Activated B cell treated with CpG ODN at 0.5 μM for 24 hours (primary cell): ENCODE measurements at places on chromosomes 3 and 15.

- no peaks in the 10 kb centered on the region for H3K27me3 ChIP-seq
- H3K27ac ChIP-seq = no peak overlapping the region
- DNase-seq = no peak
- H3K4me1 ChIP-seq = no peaks in the 10 kb centered on the region
- no peaks in the 10 kb centered on the region for H3K36me3 ChIP-seq
- no peak overlapping the region for H3K4me3 ChIP-seq
These were observed 451.0 kb downstream of the EPHB1 start for GRCh38 chr3:135246027-135246426.

GRCh38 chr3:61353382-61353781 is 102.1 kb upstream of the FHIT start:
- H3K27me3 ChIP-seq = peaks cover 5% of the 10 kb centered on the region
- no peak overlapping the region for H3K27ac ChIP-seq
- peaks cover 7% of the 10 kb centered on the region for H3K4me1 ChIP-seq
- no peak overlapping the region for H3K4me3 ChIP-seq

- peaks cover 31% of the 10 kb centered on the region for H3K4me1 ChIP-seq
- peaks cover 22% of the 10 kb centered on the region for H3K36me3 ChIP-seq
- peak within 1 kb of the TSS; percentile 94 for H3K27ac ChIP-seq
- no peaks in the 10 kb centered on the region for H3K27me3 ChIP-seq
- peak; percentile 94 for DNase-seq
These were observed at the start of gene NXPE3 for GRCh38 chr3:101779047-101779821. TSS of gene NXPE3 (plus strand) at chr3:101779211. CDS start at chr3:101785597, 6,386 bp downstream.

- H3K36me3 ChIP-seq = no peaks in the 10 kb centered on the region
- no peak overlapping the region for H3K4me3 ChIP-seq
- no peaks in the 10 kb centered on the region for H3K27me3 ChIP-seq
- no peak overlapping the region for H3K27ac ChIP-seq
These were observed 217.9 kb upstream of the THBS1 start for GRCh38 chr15:39362821-39363561.

DNA sequence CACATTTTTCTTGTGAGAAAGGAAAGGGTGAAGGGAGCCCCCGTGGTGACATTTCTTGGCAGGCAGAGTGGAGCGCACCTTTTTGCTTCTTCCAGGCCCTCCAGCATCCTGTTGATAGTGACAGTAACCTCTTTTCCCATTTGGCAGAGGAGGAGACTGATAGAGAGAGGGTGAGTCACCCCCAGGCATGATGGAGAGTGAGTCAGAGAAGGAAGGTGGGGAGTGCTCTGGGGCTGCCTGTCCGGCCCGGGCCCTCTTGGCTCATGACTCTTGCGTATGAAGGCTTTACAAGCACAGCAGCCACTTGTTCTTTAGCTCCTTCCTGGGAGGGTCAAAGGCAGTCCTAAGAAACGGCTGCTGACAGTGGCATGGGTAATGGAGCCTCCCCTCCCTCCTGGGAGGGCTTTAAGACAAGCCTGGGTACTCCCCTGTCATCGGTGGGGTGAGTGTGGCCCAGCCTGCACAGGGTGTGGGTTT is 16.0 kb downstream of the ANKRD63 start:
- H3K36me3 ChIP-seq = no peaks in the 10 kb centered on the region
- H3K4me3 ChIP-seq = no peak overlapping the region
- H3K27ac ChIP-seq = no peak overlapping the region
- no peaks in the 10 kb centered on the region for H3K4me1 ChIP-seq
- no peak for DNase-seq
- no peaks in the 10 kb centered on the region for H3K27me3 ChIP-seq

- no peak overlapping the region for H3K27ac ChIP-seq
- H3K4me3 ChIP-seq = no peak overlapping the region
- H3K27me3 ChIP-seq = no peaks in the 10 kb centered on the region
- H3K36me3 ChIP-seq = no peaks in the 10 kb centered on the region
These were observed 21.2 kb downstream of the RAD51 start for GRCh38 chr15:40716165-40716564.

DNA sequence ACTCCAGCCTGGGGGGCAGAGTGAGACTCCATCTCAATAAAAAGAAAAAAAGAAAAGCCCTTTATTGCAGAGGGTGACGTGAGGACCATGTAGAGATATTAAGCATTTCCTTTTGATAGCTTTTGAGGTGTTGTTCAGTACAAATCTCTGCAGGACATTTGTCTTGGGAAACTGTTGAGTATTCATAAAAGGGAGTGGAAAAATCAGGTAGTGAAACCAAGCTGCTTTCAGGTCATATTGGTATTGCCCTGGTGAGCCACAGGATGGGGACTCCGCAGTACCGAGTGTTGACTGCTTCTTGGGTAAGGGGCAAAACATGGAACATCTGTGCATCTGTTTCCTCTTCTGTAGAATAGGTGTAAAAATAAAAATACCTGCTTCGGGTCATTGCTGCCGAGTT is 9.9 kb downstream of the ITPR1 start:
- H3K27me3 ChIP-seq = no peaks in the 10 kb centered on the region
- no peak for DNase-seq
- H3K4me1 ChIP-seq = peaks cover 83% of the 10 kb centered on the region
- peaks cover 35% of the 10 kb centered on the region for H3K36me3 ChIP-seq

DNA sequence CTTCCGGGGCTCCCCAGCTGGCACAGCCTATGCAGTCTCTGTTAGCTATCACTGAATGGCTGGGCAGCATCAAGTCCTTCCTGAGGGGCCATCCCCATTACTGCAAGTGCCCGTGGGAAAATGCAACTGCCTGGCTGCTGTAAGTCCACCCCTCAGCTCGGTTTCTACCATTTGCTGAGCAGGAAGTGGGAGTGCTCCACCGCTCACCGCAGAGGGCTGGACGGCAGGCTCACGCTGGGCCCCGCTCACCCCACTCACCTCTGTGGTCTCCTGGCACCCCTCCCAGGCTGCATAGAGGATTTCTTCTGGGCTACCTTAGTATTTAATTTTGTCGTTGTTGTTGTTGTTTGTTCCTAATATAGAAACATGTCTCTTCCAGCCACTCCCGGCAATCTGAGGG is 270.2 kb downstream of the PLCL2 start:
- H3K4me1 ChIP-seq = no peaks in the 10 kb centered on the region
- H3K27me3 ChIP-seq = no peaks in the 10 kb centered on the region
- H3K27ac ChIP-seq = no peak overlapping the region
- H3K36me3 ChIP-seq = peaks cover 80% of the 10 kb centered on the region
- no peak overlapping the region for H3K4me3 ChIP-seq
- no peak for DNase-seq

GRCh38 chr15:58465866-58466517 is 34.2 kb downstream of the LIPC start:
- H3K27ac ChIP-seq = no peak overlapping the region
- H3K4me1 ChIP-seq = no peaks in the 10 kb centered on the region
- no peak for DNase-seq
- H3K27me3 ChIP-seq = peaks cover 4% of the 10 kb centered on the region
- H3K36me3 ChIP-seq = no peaks in the 10 kb centered on the region

- H3K27ac ChIP-seq = no peak overlapping the region
- peak; percentile 43 for DNase-seq
- peaks cover 10% of the 10 kb centered on the region for H3K36me3 ChIP-seq
- H3K4me1 ChIP-seq = peaks cover 30% of the 10 kb centered on the region
- H3K4me3 ChIP-seq = peak overlapping the region; percentile 73
These were observed 627 bp downstream of the NT5DC2 start for GRCh38 chr3:52532838-52533622.

DNA sequence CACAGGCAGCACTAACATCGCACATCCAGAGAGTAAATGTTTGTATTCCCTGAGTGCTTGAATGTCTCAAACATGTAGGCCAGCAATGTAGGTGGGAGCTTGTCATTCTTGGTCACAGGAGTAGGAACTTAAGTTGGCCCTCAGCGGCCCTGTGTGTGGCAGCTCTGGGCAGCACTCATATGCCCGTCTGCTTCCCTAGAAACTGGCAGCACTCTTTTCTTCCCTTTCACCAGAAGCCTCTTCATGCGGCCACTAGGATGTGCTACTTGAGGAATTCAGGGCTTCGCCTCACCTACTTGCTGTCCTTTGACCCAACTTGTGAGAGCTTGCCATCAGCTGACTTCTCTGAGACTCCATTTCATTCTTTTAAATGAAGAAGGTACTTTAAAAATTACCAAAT is 69.5 kb downstream of the TIPARP start:
- H3K4me3 ChIP-seq = no peak overlapping the region
- H3K36me3 ChIP-seq = peaks cover 4% of the 10 kb centered on the region
- H3K27me3 ChIP-seq = no peaks in the 10 kb centered on the region

DNA sequence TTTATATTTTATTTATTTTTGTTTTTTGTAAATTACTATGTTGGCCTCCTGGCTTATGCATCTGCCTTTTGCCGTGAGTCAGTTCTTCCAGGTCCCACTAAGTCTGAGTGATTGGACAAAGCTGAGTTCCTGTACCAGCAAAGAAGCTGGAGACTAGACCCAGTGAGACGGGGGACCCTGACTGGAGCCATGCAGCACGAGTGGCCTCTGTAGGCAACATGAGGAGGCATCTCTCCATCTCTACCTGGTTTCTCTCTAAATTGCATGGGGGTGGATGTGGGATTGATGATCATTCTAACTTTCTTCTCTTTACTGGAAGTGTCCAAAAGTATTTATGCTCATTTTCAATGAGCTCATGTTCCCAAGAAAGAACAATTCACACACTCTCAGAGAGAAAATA is 155.3 kb upstream of the MRPL3 start:
- no peaks in the 10 kb centered on the region for H3K36me3 ChIP-seq
- peaks cover 11% of the 10 kb centered on the region for H3K27me3 ChIP-seq
- H3K27ac ChIP-seq = no peak overlapping the region

DNA sequence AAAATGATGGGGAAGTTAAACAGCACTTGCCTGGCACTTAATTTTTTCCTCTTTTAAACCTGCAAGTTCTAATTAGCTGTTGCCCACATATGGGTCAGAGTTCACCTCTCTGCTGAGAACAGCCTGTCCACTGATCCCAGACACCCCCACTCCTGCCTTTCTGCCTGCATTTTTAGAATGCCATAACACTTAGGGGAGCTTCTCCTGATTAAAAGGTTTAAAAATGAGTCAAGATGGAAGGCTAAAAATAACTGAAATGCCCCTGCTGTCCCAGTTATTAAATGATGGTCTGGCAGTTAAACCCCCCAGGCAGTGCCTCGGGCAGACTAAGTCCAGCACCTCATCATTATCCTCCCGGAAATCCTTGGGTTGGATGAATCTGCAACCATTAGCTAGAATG is 913.6 kb upstream of the ARPP21 start:
- no peak overlapping the region for H3K4me3 ChIP-seq
- no peak overlapping the region for H3K27ac ChIP-seq
- no peaks in the 10 kb centered on the region for H3K4me1 ChIP-seq
- no peaks in the 10 kb centered on the region for H3K36me3 ChIP-seq
- no peak for DNase-seq

DNA sequence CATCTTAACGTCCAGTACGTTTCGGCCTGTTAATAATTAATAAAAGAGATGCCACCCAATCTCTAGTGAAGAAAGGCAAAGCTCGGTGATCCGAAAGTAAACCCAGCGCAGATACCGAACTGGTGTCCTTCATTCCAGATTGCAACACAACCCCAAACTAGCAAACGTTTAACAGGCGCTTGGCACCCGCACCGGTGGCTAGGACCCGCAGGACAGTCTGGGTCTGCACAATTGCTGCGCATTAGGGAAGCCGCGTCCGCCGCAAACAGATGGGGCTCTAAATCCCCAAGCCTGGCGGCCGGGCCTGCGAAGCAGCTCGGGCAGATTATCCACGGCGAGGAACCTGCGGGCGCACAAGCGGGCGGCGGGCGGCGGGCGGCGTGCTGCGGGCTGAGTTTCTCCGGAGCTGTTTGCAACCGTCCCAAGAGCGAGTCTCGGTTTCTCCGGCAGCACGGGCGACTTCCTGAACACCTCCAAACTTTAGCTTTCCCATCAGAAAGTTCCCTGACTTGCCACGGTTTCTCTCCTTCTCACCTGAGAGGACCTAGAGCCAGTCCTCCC is 112.1 kb upstream of the ICE2 start:
- H3K27ac ChIP-seq = no peak overlapping the region
- peaks cover 40% of the 10 kb centered on the region for H3K27me3 ChIP-seq
- peak; percentile 28 for DNase-seq
- peak overlapping the region; percentile 80 for H3K4me3 ChIP-seq
- no peaks in the 10 kb centered on the region for H3K36me3 ChIP-seq

GRCh38 chr3:108489776-108490175 is 20.6 kb downstream of the MYH15 start:
- no peaks in the 10 kb centered on the region for H3K36me3 ChIP-seq
- H3K27me3 ChIP-seq = peaks cover 5% of the 10 kb centered on the region
- H3K4me3 ChIP-seq = no peak overlapping the region

DNA sequence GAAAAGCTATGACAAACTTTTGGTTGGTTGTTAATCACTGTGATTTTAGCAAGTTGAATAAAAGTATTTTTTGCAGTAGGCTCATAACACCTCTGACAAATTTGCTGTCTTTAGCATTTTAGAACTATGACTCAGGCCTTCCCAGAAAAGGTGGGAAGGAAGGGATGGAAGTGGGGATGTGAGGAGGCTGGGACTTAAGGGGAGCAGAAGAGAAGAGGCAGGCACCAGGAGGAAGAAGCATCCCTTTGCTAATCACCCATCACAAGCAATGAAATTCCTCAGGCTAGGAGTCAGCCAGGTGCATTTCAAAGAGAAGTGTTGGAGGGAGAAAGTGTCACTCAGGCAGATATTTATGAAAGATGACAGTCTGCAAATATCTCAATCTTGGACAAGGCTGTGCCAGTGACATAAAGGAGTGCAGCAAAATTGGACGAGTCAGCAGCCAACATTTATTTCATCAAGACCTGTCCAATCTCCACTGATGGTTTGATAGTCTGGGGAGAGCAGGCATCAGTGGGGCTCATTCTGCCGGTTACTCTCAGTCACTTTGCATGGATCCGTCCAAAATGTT is 337.3 kb upstream of the ARRDC4 start:
- no peak overlapping the region for H3K4me3 ChIP-seq
- no peak for DNase-seq
- no peak overlapping the region for H3K27ac ChIP-seq
- no peaks in the 10 kb centered on the region for H3K36me3 ChIP-seq
- H3K27me3 ChIP-seq = no peaks in the 10 kb centered on the region

DNA sequence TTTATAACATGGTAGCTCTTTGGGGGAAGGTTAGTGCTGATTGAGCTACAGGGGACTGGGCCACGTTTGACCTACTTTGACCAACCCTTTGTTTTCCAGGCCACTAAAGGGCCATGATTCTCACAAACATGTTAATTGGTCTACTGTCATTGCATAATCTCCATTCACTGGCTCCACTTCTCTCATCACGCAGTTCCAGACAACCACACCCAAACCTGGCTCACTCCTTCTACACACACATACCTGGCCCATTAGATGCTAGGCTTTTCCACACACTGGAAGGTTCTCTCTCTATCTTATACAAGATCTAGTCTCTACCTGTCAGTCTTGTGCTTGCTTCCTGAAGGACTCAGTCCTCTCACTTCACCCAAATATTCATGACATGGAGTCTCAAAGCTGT is 15.9 kb downstream of the TGM5 start:
- H3K36me3 ChIP-seq = no peaks in the 10 kb centered on the region
- H3K4me3 ChIP-seq = no peak overlapping the region
- H3K4me1 ChIP-seq = peaks cover 31% of the 10 kb centered on the region
- no peak for DNase-seq
- no peak overlapping the region for H3K27ac ChIP-seq

DNA sequence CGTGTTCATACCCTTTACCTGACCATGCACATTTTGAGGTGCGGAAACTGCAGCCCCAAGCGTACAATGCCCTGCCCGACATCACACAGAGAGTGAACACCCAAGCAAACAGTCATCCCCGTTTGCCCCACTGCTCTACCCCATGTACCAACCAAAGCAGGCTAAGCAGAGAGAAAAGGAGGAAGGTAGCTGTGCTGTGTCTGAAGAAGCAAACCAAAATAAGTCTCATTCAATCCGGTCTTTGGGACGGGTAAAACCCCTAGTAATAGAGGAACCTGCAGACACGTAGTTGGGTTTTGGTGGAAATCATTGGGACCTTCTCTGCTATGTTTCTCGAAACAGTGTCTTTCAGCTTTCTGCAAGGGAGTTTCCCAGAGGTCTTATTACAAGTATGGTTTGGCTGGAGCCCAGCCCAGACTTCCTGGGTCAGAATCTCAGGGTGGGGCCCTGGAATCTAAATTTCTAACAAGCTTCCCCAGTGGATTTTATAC is 164.6 kb upstream of the HES1 start:
- peaks cover 29% of the 10 kb centered on the region for H3K4me1 ChIP-seq
- peak; percentile 37 for DNase-seq
- H3K27me3 ChIP-seq = peaks cover 10% of the 10 kb centered on the region
